Large intestine (tissue), 12 donors: ENCODE measurements at places on chromosomes 11 and 22. TPM values are rescaled to one million over a fixed set of nuclear protein-coding genes. Genes with fewer than 3 reads are reported as not detected.
A peak's percentile ranks its signal among the peaks of the same experiment; 100 is the strongest.

The APOL5 gene
- 0.03 TPM for polyA plus RNA-seq

The BBOX1 gene
- polyA plus RNA-seq = 0.96 TPM

The SLC37A2 gene
- polyA plus RNA-seq = 91.1 TPM

The XRRA1 gene
- polyA plus RNA-seq = 17.3 TPM

DNA sequence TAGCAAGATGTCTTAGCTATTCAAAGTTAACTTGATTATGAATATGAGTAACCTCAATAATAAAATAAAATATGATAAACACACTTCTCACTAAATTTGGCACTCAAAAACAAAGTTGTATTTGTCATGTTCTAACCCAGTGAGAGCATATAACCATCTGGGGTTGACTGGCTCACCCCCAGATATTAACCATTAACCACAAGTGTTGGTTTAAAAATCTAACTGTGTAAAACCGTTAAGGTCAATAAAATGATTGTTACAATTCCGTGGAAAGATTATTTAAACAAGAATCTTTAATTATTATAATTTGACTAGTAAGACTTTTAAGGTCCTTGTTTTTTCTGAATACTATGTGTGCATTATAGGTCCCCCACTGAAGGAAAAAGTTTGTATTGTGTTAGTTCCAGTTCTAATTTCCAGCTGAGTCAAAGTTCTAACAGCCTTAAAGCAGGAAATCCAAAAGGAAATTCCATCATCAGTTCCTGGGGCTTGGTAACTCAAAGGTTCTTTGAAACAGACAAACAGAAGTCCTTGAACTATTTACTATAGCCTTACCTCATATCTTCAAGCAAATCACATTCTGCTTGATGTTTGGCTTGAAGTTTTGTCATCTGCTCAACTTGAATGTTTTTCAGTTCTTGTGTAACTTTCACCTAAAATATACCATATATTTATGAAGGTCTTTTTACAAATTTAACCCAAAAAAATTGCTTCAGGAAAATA is 2.5 kb downstream of the FCHSD2 start:
- DNase-seq = peak; percentile 34

GRCh38 chr11:66687831-66688281 is 10.2 kb upstream of the RBM4B start:
- DNase-seq = no peak

GRCh38 chr11:126696982-126697381 is 303.6 kb downstream of the KIRREL3 start:
- no peak for DNase-seq

DNA sequence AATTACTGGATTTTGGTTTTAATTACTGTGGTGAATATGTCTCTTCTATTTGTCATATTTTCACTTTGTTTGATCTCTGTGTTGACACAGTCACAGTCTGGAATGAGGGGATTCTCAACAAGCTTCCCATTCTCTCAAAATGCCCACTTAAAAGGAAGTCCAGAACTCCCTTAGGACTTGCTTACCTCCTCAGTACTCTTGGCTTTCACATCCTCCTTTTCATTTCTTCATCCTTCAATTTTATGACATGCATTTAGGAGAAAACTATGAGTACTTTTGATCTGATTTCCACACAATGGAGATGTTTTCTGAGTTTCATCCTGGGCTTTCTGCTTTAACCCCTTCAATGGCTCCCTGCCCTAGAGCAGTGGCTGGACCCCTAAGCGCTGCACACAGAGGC is 49.3 kb upstream of the FLI1 start:
- DNase-seq = no peak

- no peak for DNase-seq
Measured at GRCh38 chr22:23789638-23790037, 2.9 kb downstream of the SMARCB1 start.

DNA sequence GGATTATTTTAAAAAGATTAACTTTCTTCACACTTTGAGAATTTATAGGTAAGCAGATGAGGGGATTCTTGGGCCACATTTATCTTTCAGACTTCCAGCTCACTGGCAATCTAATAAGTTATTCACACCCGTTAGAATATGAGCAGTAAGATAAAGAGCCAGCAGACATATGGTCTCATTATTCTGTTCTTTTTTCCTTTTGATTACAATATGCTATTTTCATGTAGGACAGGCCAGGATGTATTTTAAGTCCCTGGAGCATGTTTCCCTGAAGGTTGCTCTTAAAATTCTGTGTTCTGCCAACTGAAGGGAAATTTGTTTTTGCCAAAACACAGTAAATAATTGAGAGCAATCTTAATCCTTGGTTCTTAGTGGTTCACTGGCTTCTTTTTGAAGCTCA is 22.2 kb downstream of the PDHX start:
- no peak for DNase-seq

The CENATAC gene
- polyA plus RNA-seq = 35.0 TPM

The C11orf42 gene
- polyA plus RNA-seq = 1.2 TPM

- no peak for DNase-seq
Measured at GRCh38 chr11:105991888-105992287, 30.2 kb downstream of the MSANTD4 start.

- DNase-seq = no peak
Measured at GRCh38 chr11:1083621-1084551, 9.2 kb downstream of the MUC2 start.

DNA sequence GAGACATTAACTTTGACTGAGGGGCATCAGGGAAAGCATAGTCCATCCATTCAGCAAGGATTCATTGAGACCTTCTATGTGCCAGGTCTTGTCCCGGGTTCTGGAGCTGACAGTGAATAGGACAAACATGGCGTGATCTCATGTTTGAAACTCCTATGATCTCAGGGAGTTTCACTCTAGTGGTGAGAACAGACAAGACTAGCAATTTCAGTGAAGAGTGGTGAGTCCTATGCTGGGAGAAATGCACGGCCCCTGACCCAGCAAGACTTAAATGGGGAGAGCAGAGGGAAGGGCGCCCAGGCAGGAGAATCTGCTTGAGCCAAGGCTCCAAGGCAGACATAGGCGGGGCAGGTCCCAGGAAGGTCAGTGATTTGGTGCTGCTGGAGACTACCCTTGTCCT is 155.7 kb downstream of the CEP164 start:
- no peak for DNase-seq

DNA sequence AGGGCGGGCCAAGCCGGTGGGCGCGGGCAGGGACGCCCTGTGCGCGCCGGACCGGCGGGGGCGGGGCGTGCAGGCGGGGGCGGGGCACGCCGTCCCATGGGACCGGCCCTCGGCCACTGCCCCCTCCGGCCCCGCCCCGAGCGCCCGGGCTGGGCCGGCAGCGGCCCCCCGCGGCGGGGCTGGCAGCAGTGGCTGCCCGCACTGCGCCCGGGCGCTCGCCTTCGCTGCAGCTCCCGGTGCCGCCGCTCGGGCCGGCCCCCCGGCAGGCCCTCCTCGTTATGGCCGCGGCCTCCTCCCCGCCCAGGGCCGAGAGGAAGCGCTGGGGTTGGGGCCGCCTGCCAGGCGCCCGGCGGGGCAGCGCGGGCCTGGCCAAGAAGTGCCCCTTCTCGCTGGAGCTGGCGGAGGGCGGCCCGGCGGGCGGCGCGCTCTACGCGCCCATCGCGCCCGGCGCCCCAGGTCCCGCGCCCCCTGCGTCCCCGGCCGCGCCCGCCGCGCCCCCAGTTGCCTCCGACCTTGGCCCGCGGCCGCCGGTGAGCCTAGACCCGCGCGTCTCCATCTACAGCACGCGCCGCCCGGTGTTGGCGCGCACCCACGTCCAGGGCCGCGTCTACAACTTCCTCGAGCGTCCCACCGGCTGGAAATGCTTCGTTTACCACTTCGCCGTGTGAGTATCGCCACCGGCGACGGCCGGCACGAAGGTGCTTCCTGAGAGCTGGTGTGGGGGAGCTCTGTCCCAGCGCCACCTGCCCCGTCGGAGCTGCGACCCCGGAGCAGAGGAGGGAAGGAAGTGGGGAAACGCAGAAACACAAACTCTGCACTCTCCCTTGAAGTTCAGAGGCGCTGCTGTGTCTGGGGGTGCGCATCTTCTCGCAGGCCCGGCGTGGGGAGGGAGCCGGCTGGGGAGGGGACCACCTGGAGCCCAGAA is at the start of gene KCNQ1:
Gene KCNQ1, plus strand, starts transcription at position 188 of the 925 bp plus-strand sequence. Its CDS starts 91 bp downstream, at position 279.
- DNase-seq = no peak

- no peak for DNase-seq
Measured at GRCh38 chr11:13923716-13924650, 38.5 kb upstream of the SPON1 start.

DNA sequence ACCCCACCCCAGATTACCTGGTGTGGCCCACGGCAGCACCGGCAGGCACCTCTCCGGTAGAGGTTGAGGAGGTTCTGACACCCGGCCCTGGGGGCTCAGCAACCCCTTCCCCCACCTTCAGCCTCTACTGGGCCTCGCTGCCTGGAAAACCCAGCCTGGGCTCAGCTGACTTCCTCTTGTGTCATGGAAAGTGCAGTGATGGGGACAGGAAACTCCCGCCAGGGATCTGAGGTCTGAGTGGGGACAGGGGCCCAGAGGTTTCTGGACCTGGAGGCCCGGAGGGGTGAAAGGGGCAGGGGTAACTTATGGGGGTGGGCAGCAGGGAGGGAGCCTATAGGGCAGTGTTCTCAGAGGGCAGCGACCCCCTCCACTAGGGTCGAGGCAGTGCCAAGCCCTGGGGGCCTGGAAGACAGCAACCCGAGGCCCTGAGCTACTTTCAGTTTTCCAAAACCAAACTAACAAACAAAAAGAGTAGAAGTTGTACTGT is 10.0 kb upstream of the CD5 start:
- DNase-seq = no peak

The BAIAP2L2 gene
- polyA plus RNA-seq = 119 TPM

The GRAMD1B gene
- polyA plus RNA-seq = 51.5 TPM

DNA sequence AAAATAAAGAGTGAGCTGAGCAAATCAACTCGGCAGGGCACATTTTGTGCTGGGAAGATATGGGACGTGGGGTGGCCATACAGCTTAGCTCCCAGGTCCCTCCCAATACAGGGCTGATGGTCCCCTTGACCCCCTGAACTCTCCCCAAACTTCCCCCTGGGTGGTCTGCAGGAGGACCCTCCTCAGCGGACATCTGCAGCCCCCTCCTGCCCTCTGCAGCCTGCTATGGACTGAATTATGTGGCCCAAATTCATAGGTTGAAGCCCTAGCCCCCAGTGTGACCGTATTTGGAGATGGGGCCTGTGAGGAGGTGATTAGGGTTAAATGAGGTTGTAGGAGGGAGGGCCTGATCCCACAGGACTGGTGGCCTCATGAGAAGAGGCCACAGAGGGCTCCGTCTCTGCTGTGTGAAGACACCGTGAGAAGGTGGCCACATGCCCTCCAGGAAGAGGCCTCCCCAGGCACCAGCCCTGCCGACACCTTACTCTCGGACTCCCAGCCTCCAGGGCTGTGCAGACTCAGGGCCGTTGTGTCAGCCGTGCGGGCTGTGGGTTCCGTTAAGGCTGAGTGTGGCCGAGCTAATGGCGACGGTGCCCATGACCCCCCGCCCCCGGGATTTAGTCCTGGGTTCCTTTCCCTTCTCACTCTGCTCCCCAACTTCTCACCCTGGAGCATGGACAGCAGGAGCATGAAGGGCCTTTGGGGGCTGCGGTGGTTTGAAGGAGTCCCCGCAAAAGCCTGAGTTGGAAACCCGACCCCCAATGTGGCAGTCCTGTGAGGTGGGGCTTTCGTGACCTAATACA is 1042.8 kb downstream of the BRD1 start:
- no peak for DNase-seq

DNA sequence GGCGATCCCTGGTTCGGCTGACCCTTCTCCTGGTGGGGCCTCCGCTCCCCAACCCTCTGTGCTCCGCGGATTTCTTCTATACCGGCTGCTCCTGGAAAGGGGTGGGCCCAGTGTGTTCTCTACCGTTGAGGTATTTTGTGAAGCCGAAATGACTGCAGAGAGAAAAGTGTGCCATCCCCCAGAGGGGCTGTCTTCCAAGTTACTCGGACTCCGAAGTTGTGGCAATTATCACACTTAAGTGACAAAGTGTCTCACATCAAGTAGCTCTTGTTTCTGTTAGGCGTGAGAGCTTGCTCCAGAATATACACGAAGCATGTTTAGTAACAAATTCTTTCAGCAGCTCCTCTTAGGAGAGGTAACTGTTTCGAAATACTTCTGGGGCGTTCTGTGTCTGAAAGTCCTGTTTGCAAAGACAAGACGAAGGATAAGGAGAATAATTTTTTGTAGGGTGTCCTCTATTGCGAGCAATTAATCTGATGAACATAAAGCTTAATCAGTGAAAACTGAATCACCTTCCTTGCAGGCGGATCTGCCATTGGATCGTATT is 434 bp downstream of the XPNPEP3 start:
- DNase-seq = no peak

DNA sequence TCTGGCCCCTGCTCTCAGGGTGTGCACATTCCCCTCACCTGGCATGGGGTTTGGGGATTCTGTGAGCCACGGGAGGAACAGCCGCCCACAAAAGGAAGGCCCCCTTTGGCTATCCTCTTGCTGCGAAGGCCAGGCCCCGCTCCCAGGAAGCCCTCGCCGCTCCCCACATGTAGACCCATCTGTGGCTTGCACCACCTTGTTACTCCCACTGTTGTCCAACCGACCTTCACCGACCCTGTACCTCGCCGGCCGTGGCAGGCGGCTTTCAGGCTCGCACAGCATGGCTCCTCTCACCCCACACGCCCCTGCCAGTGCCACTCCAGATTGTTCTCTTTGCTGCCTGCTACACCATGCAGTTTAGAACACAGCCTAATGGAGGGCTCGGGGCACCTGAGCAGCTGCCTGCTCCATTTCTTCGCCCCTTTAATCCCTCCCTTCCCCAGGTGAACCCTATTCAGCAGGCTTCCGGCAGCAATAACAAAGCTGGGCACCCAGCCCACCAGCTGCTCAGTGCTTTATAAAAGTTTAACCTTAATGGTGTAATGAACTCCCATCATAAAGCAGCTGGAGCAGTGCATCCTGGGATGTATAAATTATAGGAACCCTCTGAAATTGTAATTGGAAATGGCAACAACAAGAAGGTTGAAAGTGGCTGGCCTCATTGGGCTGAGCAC is 10.7 kb downstream of the DAGLA start:
- DNase-seq = no peak

GRCh38 chr22:29628996-29629902 is 25.8 kb downstream of the NF2 start:
- peak; percentile 27 for DNase-seq

DNA sequence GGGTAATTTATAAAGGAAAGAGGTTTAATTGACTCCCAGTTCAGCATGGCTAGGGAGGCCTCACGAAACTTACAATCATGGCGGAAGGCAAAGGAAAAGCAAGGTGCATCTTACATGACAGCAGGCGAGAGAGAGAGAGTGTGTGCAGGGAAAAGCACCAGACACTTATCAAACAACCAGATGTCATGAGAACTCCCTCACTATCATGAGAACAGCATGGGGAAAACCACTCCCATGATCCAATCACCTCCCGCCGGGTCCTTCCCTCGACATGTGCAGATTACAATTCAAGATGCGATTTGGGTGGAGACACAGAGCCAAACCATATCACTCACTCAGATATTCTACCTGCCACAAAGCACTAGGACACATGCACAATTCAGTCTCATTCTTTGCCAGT is 48.1 kb upstream of the HMGXB4 start:
- no peak for DNase-seq

DNA sequence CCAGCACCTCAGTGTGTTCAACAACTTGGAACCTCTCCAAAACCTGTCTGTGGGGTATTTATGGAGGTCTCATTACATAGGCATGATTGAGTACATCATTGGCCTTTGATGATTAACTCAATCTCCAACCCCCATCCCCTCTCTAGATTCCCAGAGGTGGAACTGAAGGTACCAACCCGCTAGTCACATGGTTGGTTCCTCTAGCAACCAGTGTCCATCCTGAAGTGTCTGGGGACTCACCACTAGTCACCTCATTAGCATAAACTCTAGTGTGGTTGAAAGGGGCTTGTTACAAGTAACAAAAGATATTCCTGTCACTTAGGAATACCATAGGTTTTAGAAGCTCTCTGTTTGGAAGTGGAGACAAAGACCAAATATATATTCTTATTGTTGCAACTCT is 40.3 kb downstream of the SIK2 start:
- no peak for DNase-seq

GRCh38 chr11:121328176-121328966 is 35.8 kb downstream of the SC5D start:
- DNase-seq = no peak
